ENCODE measurements at places on chromosomes 1 and 21. TPM values are rescaled to one million over a fixed set of nuclear protein-coding genes. Genes with fewer than 3 reads are reported as not detected.
A peak's percentile ranks its signal among the peaks of the same experiment; 100 is the strongest.

DNA sequence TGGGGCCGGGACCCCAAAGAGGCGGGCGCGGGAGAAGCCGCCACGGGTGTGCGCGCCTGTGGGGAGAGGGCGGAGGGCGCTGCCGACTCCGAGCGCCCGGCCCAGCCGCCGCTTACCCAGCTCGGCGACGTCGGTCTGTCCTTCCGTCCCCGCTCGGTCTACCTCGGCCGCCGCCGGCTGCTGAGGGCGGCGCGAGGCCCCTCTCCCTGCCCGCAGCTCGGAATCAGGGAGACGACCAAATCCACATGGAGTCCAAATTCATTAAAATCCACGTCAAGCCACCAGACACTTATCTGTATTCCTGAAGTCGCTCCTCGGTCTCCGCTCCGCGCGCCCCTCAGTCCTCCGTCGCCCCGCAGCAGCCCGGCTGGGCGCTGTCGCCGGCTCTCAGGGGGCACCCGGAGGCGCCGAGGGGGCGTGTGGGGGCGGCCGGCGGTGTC is 637 bp downstream of the PLXNA2 start:
- DNase-seq, result no peak

- DNase-seq, result no peak
Observed at GRCh38 chr1:227709451-227709850, 25.7 kb downstream of the JMJD4 start.

DNA sequence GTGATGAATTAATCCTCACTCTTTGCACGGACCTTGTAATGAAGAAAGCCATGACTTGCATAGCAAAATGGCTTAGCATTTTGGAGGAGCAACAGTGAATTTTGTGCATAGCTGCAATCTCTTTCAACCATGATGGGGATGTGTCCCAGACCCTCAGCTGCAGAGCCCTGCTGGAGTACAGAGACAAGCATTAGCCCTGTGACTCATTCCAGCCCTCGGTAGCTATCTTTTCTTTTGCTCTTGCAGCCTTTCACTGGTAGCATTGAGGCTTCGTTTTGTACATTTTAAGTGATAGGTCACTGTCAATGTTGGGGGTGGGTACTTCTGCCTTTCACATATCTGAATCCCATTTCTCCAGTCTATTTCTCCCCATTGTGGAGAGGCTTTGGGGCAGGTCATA is 58.4 kb downstream of the SLC35F3 start:
- no peak for DNase-seq

CFHR3 gene
- total RNA-seq, result 0.39 TPM

- no peak for DNase-seq
Observed at GRCh38 chr21:36693489-36694030, 5.4 kb upstream of the SIM2 start.

DNA sequence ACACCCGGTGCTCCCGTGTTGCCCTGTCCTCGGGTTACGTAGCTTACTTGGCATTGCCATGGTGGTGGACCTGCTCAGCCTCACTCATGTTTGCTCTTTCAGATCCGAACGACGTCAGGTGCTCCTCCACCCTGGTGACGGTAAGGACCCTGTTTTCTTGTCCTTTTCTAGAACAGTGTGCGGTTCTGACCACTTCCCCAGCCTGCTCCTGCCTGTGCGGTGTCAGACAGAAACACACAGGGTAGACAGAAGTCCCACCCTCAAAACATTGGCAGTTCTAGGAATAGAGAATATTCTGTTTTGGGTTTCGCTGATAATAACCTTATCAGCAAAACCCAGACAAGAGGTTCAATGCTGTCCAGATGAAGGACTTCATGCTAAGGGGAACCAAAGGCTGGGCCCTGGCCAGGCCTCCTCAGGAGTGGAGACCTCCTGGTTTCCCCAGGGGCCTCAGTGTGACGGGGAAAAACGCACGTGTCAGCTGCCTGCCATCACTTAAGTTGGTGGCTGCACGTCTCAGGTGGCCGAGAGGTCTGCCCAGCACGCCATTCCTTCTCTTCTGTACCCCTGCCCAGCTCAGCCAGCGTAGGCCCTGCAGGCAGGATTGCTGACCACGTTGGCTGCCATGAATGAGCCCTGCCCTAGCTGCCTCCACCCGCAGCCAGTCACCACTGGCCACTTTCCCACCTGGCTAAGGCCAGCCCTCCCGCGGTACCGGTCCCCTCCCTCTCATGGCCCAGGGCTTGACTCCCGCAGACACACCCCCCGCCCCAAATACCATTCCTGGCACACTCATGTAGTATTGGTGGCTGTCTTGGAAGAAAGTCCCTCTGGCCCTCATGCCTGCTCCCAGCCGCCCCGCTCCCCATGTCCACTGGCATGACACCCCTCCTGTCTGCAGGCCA is 33.6 kb downstream of the SLC37A1 start:
- peak; percentile 5 for DNase-seq

DNA sequence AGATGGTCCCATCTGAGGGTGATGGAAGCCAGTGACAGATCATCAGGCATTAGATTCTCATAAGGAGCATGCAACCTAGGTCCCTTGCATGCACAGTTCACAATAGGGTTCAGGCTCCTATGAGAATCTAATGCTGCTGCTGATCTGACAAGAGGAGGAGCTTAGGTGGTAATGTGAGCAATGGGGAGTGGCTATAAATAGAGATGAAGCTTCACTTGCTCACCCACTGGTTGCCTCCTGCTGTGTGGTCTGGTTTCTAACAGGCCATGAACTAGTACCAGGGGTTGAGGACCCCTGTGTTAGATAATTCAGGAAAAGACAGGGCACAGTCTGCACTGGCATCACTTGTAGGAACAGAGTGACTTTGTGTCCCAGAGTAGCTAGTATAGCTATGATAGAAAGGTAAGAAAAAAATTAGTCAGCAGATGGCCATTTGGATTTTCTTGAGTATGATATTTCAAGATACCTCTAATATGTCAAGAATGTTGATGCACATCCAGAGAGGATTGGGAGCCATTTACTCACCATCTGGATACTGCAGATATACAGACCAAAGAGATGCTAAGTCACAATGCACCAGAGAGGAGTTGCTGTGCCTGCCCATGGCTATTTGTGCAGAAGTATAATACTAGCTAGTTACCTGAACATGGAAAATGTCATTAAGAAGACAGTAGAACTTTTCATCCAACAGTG is 53.6 kb downstream of the ADCY10 start:
- no peak for DNase-seq

- DNase-seq, result peak; percentile 21
Observed at GRCh38 chr1:57422271-57423134, 1.4 kb downstream of the DAB1 start.

- no peak for DNase-seq
Observed at GRCh38 chr1:24284156-24284471, 35.0 kb upstream of the GRHL3 start.

GRCh38 chr1:40303790-40304189 is 13.3 kb downstream of the COL9A2 start:
- DNase-seq, result no peak

DNA sequence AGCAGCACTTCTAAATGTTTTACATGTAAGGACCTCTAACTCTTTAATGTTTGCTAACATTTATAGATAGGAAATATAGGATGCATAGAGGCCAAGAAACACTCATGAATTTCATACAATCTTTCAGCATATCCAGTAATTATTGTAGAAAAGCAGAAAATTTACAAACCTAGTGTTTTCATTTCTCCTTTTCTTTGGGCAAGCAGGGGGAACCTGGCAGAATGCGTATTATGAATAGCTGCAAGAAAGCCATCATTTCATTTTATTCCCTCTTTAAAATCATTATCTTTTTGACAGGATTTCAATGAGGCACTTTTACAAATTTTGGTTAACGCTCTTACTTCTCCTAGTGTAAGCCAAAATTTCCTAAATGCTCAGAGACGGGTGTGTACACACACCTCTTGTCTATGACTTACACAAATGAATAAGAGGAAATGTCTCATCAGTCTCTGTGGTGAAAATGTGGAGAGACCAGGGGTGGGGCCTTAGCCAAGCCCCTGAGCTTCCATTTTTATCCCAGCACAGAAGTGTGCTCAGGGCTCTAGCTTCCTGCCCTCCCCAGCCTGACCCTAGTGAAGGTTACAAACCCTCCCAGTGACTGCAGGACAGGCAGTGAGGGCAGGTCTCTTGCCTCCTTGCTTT is 91.6 kb downstream of the LRRC8C start:
- peak; percentile 45 for DNase-seq

LMOD1 gene
- 36.2 TPM for total RNA-seq

DNA sequence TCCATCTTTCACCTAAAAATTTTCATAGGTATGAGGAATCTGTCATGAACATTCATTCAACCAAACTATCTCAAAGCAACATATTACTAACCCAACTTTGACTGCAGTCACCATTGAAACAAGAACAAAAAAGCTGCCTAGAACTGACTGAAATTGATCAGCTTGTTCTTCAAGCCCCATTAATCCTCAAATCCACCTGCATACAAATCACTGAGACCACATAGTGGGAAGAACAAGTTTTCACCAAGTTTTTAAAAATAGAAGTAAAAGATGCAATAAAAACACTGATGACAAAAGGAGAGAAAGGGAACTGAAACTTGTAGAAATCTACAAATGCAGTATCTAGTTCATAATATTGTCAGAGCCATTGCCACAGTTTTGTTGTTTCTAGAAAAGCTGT is 6.1 kb downstream of the SORT1 start:
- DNase-seq, result no peak

BROX gene
- total RNA-seq, result 23.1 TPM

GRCh38 chr1:2510366-2511155 is 15.8 kb downstream of the PANK4 start:
- DNase-seq, result no peak

CLIC6 gene
- 9.3 TPM for total RNA-seq

- DNase-seq, result no peak
Observed at GRCh38 chr21:38433471-38433870, 64.8 kb downstream of the ERG start.

GFI1 gene
- 0.63 TPM for total RNA-seq

DNA sequence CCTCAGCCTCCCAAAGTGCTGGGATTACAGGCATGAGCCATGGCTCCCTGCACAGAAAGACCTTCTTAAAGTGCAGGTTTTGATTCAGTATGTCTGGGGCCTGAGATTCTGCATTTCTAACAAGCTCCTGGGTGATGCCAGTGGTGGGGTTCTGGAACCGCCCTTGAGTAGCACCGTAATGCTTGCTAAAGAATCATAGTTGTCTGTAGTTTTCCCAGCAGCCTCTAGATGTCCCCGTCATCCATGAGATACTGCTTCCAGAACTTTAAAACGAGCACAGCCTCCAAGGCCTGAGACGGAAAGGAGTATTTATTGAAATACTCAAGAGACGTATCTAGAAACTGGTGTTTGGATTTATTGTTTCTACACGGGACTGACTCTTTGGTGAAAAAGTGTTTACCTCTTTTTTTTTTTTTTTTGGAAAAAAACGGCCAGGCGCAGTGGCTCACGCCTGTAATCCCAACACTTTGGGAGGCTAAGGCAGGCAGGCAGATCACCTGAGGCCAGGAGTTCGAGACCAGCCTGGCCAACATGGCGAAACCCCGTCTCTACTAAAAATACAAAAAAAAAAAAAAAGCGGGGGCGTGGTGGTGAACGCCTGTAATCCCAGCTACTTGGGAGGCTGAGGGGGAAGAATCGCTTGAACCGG is 2.6 kb upstream of the TOR3A start:
- DNase-seq, result no peak

DNA sequence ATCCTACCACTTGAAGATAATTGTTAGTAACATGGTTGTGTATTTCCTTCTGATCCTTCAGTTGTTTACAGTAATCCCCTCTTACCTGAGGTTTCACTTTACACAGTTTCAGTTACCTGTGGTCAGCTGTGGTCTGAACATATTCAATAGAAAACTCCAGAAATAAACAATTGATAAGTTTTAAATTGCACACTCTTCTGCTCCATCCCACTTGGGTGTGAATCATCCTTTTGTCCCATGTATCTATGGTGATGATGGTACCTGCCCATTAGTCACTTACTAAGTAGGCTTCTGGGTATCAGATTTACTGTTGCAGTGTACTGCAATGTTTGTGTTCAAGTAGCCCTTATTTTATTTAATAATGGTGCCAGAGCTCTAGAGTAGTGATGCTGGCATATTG is 62.5 kb downstream of the OSBPL9 start:
- no peak for DNase-seq

DNA sequence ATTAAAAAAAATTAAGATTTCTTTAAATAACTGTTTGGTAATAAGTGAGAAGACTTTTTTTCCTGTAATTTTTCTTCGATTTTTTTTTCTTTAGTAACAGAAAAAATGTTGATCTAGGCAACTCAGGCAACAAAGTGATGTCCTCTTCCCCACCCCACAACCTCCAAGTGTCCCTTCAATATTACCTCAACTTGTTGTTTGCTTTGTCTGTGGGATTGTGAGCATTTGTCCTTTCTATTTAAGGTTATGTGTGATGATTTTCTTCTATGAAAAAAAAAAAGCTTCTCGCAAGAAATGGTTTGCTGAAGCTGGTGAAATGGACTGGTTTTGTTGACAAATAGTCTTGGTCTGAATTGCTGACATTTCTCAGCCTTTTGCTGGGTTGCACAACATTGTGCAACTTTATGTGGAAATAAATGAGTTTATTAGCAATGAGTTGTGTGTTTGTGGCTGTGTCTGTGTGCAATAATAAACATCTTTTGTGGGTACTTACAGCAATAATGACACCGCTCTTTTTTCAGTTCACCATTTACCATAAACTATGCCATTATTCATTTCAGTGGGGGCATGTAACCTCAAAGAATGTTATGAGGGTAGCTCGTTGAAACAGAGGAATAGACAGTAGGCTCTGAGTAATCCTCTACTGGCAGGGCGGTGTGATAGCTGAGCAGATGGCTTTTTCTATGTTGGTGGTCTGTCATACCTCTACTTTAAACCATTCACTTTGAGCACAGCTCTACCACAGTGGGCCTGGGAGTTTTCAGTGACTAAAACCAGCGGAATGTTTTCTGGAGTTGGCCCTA is 218.4 kb downstream of the HLX start:
- DNase-seq, result no peak

OR10J5 gene
- total RNA-seq, result not detected

- DNase-seq, result no peak
Observed at GRCh38 chr1:221795380-221795779, 53.5 kb upstream of the DUSP10 start.

DNA sequence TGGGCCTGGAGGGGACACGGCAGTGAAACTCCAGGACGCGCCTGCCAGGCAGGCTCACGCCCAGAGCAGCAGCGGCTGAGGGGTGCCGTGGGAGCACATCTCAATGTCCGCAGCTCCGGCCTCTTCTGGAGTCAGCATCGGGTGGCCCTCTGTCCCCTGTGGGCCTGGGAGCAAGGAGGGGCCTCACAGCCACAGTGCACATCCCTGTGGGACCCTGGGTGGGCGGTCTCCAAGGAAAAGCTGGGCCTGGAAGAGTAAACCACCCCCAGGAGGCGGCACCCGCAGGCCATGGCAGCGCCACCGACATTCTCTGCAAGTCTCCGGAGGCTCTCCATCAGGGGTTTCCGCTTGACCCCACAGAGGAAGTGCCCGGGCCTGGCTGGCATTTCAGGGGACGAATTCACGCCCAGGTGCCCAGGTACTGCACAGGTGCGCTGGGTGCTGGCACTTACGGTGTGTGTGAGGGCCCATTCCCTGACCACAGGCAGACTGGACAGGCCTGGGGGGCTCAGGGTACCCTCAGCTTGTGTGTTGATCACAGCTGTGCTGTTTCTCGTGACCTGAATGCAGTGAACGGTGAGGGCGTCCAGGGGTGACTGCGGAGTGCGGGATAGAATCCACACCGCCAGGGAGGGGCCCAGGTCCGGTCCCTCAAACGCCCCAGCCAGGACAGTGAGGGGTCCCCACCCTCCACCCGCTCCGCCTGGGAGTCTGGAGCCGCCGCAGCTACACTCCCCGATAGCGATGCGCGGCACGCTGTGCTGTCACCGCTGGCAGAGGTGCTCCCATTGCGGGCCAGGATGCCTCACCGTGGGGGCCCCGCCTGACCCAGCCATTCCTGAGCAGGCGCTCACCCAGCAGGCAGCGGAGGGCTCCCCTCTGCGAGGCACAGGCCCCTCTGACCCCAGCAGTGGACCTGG is 16.6 kb upstream of the RNF223 start:
- DNase-seq, result peak; percentile 16
